ENCODE measurements at places on chromosomes 7 and 10. TPM values are rescaled to one million over a fixed set of nuclear protein-coding genes. Genes with fewer than 3 reads are reported as not detected.

The NUTM2A gene
- 0.55 TPM for total RNA-seq

DNA sequence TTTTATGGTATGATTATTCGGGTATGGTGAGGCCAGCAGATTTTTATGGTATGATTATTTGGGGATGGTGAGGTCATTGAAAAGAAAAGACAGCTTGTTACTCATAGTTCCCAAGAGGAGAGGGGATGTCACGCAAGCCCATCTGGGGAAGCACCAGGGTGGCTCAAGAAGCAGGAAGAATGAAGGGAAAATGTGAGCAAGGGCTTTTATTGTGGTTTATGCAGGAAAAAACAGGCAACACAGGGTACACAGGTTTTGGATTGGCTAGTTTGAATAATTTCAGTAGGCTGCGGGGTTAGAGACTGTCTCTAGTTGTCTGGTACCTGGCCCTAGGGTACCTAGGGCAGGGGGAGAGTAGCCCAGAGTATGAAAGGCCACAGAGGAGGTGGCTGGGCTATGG is 26.8 kb upstream of the DGKI start:
- H3K4me3 ChIP-seq: no peak overlapping the region
- H3K27ac ChIP-seq: peak overlapping the region; percentile 50
- H3K27me3 ChIP-seq: no peaks in the 10 kb centered on the region
- peaks cover 61% of the 10 kb centered on the region for H3K36me3 ChIP-seq
- no peak for DNase-seq

- H3K36me3 ChIP-seq: no peaks in the 10 kb centered on the region
- H3K27me3 ChIP-seq: no peaks in the 10 kb centered on the region
- no peak overlapping the region for H3K27ac ChIP-seq
Measured at GRCh38 chr7:130838738-130839137, 104.7 kb upstream of the KLF14 start.

GRCh38 chr7:75727881-75728593 is 10.7 kb downstream of the HIP1 start:
- DNase-seq: peak; percentile 90
- peaks cover 12% of the 10 kb centered on the region for H3K4me1 ChIP-seq
- H3K36me3 ChIP-seq: no peaks in the 10 kb centered on the region
- peak overlapping the region; percentile 9 for H3K4me3 ChIP-seq
- no peaks in the 10 kb centered on the region for H3K27me3 ChIP-seq

The AEBP1 gene
- 59.8 TPM for total RNA-seq

GRCh38 chr7:128830231-128831177 is at the start of gene FLNC:
TSS of gene FLNC (plus strand) at chr7:128830406. CDS start at chr7:128830638, 232 bp downstream.
- peak; percentile 50 for DNase-seq
- H3K27ac ChIP-seq: peak within 1 kb of the TSS; percentile 74
- H3K27me3 ChIP-seq: peaks cover 27% of the 10 kb centered on the region

The SKAP2 gene
- total RNA-seq: 4.6 TPM

- H3K4me3 ChIP-seq: no peak overlapping the region
- no peaks in the 10 kb centered on the region for H3K27me3 ChIP-seq
- no peaks in the 10 kb centered on the region for H3K4me1 ChIP-seq
- no peaks in the 10 kb centered on the region for H3K36me3 ChIP-seq
- H3K27ac ChIP-seq: no peak overlapping the region
- no peak for DNase-seq
Measured at GRCh38 chr10:112775381-112775780, 174.7 kb upstream of the TCF7L2 start.

DNA sequence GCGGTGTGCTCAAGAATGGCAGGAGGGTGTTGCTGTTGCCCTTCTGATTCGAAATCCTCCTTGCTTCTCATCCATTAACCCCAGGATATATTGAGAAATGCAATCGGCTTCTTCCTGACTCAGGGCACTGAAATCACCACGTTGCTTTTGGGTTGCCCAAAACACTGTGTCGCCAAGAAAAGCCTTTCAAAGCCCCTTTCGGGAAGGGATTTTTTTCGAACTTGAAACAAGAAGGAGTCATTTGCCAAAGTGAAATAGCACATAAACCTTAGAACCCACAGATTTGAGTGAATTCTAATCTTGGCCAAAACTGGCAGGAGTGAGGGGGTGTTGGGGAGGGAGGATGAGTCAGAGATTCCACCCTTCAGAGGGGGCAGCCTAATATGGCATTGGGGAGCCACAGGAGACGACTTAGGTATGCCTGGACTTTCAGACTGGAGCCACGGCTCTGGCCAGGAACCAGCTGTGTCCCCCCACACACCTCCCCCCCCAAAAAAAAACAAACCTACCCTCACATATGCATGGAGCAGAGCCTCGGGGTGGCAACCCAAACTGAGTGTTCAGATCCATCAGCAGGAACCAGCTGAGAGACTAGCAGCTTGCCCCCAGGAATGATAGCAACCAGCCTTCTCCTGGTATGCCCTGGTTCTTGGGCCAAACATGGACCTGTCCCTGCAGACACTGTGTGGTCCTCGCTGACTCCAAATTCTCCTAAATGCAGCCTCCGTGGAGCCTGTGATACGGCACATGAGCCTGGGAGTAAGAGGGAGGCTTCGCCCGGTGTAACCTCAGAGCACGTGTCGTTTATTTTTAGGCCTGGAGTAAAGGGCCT is 138.4 kb downstream of the FGFR2 start:
- no peak for DNase-seq
- H3K36me3 ChIP-seq: no peaks in the 10 kb centered on the region
- no peak overlapping the region for H3K27ac ChIP-seq

The POLR2J2 gene
- total RNA-seq: not detected

DNA sequence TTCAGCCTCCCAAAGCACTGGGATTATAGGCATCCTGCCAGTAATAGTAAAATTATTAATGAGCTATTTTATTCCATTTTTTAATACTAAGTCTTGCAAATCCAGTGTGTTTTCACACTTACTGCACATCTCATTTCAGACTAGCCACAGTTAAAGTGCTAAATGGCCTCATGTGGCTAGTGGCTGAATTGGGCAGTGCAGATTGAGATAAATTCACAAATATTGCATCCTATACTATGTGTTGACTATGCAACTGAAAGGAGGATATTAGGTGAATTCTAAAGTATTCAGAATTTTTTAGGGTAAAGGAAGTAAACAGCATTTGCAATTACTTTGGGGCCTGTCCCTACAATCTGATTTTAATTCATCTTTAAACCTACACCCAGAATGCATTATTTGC is 10.2 kb downstream of the APBB1IP start:
- no peaks in the 10 kb centered on the region for H3K4me1 ChIP-seq
- H3K27me3 ChIP-seq: no peaks in the 10 kb centered on the region
- peak overlapping the region; percentile 56 for H3K27ac ChIP-seq
- no peak for DNase-seq
- H3K4me3 ChIP-seq: no peak overlapping the region
- H3K36me3 ChIP-seq: no peaks in the 10 kb centered on the region

GRCh38 chr10:19745672-19746071 is 70.6 kb upstream of the PLXDC2 start:
- no peak overlapping the region for H3K4me3 ChIP-seq
- no peaks in the 10 kb centered on the region for H3K4me1 ChIP-seq
- H3K36me3 ChIP-seq: no peaks in the 10 kb centered on the region
- H3K27ac ChIP-seq: no peak overlapping the region
- no peaks in the 10 kb centered on the region for H3K27me3 ChIP-seq
- DNase-seq: no peak

GRCh38 chr10:120428754-120429153 is 28.3 kb upstream of the PLPP4 start:
- no peak for DNase-seq
- H3K27ac ChIP-seq: no peak overlapping the region
- no peaks in the 10 kb centered on the region for H3K36me3 ChIP-seq
- H3K4me1 ChIP-seq: no peaks in the 10 kb centered on the region
- no peak overlapping the region for H3K4me3 ChIP-seq
- no peaks in the 10 kb centered on the region for H3K27me3 ChIP-seq

DNA sequence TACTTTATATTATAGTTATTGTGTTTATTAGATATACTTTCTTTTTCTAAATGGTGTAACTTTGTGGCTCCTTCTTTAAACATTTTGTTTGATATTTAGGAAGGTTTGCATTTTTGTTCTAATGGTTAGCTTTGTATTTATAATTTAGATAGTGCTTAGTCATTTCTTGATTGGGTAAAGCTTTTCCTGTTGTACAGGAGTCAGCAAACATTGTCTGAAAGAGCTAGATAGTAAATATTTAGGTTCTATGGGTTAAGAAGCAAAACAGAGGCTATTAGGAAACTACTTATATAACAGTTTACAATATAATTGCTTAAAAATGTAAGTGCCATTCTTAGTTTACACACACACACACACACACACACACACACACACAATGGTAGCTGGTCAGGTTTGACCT is 70.6 kb upstream of the CCDC6 start:
- no peak for DNase-seq
- H3K27ac ChIP-seq: no peak overlapping the region
- no peak overlapping the region for H3K4me3 ChIP-seq
- peaks cover 12% of the 10 kb centered on the region for H3K4me1 ChIP-seq

DNA sequence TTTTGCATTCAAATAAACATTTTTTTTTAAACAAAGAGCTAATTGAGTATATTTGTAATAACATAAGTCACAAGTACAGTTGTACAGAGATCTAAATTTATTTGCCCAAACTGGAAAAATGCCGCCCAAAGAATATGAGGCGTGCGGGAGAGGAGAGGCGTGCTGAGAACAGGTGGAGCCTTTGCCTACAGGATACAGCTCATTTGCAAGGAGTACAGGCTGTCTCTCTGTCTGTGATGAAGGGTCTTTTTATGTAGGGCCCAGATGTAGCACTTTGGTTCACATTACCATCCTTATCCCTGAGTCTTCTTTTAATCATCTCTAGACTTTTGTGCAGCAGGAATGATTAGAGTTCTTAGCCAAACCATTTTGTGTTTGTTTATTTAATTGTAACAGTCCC is 58.2 kb downstream of the POU6F2 start:
- no peak overlapping the region for H3K27ac ChIP-seq
- DNase-seq: no peak
- H3K4me3 ChIP-seq: no peak overlapping the region

GRCh38 chr10:107011105-107011504 is 153.4 kb downstream of the SORCS1 start:
- H3K36me3 ChIP-seq: no peaks in the 10 kb centered on the region
- H3K4me3 ChIP-seq: no peak overlapping the region

DNA sequence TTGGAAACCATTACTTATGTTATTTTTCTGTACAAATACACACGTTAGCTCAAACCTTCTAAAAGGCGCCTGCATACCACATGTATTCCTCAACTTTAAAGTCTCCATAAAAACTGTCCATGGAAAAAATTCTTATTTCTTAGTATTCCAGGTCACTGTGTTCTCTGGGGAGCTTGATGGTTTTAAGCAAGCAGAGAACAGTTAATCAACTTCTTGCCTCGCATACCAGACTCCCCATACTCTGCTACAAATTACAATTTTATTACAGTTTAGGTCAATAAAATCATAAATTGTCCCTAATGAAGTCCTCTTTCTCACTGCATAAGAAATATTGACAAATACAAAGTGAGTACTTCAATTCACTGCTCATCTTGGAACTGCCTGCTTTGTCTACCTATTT is 77.0 kb upstream of the GPR22 start:
- no peak overlapping the region for H3K27ac ChIP-seq
- no peak for DNase-seq
- no peaks in the 10 kb centered on the region for H3K36me3 ChIP-seq
- H3K4me3 ChIP-seq: no peak overlapping the region

DNA sequence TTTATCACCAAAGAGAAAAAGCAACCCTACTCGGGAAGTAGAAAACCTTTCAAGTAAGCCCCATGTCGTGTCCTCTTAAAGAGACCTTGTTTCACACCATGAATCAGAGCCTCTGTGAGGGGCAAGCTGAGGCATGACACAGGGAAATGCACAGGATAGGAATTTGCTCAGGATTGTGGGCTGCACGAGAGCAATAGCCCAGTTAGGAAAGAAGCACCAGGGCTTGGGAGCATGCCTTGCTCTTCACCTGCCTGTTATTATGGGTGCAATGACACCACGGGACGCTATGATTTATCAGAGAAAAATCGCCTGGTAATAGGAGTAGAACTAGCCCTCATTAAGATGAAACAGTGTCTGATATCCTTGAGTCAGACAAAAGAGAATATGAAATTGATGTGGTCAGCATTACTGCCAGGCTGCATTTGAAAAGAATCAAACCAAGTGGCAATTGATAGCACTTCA is 562.9 kb upstream of the NRP1 start:
- no peak overlapping the region for H3K4me3 ChIP-seq
- H3K27me3 ChIP-seq: no peaks in the 10 kb centered on the region
- no peaks in the 10 kb centered on the region for H3K36me3 ChIP-seq
- H3K27ac ChIP-seq: no peak overlapping the region
- no peaks in the 10 kb centered on the region for H3K4me1 ChIP-seq
- no peak for DNase-seq
